CD4-positive, alpha-beta T cell (primary cell): ENCODE measurements at places on chromosomes 6 and 20.

- DNase-seq, result no peak
These were observed 208.5 kb upstream of the SULF2 start for GRCh38 chr20:47993817-47994216.

DNA sequence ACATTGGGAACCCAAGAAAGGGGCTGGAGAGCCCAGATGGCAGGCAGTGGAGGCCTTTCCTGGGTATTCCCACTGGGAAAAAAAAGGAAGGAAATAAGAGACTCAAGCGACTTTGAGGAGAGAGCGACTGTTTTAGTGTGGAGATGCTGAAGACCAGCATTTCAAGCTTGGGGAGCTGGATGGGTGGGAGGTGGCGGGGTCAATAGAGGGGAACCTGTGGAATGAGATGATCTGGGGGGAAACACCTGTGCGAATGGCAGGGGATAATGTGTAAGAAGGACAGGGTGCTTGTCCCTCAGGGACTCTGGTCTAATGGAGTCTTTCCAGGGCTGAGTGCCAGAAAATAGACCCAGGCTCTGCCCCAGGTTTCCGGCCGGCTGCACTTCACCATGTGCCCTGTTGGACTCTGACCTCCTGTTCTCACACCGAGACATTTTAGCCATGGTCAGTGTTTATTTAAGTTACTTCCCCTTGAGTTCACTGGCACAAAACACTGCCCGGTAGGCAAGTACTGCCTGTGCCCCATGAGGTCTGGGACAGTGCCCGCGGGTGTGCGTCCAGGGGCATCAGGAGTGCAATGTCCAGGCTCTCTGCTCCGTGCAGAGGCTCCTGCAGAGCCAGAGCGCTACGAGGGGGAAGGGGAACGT, 50.4 kb upstream of the NKX2-2 start:
- no peak for DNase-seq

DNA sequence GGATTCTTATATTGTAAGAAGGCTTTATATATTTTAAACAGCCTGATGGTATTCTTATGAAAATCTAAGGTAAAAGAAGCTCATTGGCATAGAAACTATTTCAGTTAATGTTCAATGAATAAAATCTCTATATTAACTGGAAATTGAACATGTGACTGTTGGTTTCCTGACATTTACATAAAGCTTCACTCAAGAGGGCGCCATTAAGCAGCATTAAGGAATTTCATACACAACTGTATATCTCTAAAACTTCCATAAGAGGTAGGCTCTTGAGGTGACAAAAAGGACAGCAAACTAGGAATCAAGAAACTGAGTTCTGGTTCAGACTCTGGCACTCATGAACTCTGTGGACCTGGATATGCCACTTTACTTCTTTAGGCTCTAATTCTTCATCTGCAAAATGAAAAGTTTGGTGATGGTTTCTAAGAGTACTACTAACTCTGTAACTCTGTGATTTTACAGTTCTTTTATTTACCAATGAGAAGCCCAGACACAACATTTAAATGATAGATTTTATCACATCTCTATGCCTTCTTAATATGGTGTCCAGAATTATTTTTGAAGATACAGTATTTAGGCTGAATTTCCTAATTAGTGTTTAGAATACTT, 147.5 kb downstream of the FLRT3 start:
- no peak for DNase-seq

- DNase-seq, result no peak
These were observed 111.7 kb downstream of the THBS2 start for GRCh38 chr6:169141671-169142537.

- DNase-seq, result no peak
These were observed at the start of gene BMP2 for GRCh38 chr20:6767536-6768227. Gene BMP2, plus strand, starts transcription at chr20:6767686. Its CDS starts 2,441 bp downstream, at chr20:6770127.

DNA sequence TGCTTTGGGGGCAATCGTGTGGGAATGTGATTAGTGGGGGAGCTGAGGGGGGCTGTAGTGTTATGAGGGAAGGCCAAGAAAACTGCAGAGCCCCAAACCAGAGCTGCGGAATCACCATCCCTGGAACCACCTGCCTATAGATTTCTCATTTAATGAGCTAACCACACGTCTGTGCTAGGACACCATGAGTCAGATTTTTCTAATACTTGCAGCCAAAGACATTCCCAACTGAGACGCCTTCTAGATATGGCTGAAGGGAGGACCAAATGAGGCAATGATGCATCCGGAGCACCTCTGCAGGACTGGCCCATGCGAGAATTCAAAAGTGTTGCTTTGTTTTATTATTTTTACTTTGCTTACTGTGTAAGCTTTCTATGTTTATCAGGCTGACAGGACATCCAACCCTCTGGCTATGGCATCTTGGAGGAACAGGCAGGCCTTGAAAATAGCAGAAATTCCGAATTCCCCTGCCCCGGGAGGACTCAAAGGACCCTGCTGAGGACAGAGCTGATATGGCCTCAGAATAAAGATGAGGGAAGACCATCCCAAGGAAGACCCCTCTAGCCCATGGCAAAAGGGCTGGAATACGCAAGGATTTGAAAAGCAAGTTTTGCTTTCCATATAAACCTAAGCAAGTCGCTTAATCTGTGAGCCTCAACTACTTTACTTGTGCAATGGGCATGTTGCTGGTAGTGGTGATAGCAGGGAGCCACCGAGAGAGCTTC, 3.1 kb upstream of the PTGIS start:
- DNase-seq, result no peak

DNA sequence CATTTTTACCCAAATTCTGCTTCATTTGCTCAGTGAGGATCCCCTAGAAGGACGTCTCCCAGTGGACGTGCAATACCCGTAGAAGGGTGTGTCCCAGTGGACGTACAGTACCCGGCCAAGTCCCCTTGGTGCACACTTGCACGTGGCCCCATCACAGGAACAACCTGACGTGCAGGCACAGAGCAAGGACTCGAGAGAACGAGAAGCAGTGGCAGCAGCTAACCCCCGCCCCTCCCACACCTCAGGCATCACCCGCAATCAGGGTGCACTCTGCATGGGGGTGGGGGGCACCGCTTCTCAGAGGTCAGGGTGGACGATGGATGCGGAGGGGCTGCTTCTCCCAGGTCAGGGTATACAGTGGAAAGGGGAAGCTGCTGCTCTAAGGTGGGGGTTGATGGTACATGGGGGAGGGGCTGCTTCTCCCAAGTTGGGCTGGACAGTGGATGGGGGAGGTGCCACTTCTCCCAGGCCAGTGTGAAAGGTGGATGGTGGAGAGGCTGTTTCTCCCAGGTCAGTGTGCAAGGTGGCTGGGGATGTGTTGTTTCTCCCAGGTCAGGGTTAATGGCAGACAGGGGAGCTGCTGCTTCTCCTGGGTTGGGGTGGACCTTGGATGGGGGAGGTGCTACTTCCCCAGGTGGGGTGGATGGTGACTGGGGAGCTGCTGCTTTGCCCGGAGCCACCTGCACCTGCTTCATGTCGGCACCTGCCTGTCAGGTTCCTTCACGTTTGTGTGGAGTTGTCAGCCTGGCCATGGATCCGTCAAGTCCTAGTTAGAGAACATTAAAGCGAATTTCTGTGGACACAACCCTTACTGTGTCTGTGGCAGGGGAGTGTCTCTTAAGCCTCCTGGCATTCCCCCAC, 1.0 kb upstream of the THBS2 start:
- DNase-seq, result no peak

DNA sequence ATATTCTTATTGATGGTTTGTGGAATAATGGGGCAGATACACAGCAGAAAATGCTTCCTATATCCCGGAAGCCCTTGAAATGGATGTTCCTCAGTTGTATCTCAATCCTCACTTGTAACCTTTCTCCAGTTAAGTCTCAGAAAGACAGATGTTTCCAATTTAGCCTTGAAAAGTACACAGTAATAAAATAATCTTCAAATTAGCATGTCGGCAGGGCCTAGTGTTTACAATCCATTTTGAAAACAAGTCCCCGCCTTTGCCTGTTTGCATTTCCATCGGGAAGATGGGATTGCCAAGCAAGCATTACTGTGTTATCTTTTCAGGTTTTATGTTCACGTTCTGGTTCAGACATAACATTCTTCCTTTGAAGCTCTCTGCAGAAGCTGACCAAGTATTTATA, 41.5 kb downstream of the SNRNP48 start:
- DNase-seq, result no peak

GRCh38 chr20:47350181-47350550, 6.3 kb downstream of the ZMYND8 start:
- no peak for DNase-seq

DNA sequence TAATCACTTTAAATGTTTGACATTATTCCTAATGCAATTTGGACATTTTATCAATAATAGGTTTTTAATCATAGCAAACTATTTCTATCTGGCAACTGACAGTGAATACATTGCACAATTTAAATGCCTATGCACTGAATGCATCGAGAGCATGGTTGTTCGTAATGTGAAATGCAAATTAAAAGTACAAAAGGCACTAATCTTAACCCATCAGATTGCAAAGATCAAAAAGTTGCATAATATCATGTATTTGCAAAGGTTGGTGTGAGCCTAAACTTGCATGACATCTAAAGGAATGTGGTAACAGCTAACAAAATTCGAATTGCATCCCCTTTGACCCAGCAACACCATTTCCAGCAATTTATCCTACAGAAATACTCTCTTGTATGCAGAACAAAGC, 469.9 kb upstream of the IRAK1BP1 start:
- no peak for DNase-seq

GRCh38 chr6:162123797-162124196, 603.8 kb downstream of the PRKN start:
- DNase-seq, result no peak

- DNase-seq, result peak; percentile 37
These were observed 198.6 kb downstream of the BACH2 start for GRCh38 chr6:90098001-90098531.

- no peak for DNase-seq
These were observed 2.0 kb downstream of the EEF1E1 start for GRCh38 chr6:8100159-8100854.

DNA sequence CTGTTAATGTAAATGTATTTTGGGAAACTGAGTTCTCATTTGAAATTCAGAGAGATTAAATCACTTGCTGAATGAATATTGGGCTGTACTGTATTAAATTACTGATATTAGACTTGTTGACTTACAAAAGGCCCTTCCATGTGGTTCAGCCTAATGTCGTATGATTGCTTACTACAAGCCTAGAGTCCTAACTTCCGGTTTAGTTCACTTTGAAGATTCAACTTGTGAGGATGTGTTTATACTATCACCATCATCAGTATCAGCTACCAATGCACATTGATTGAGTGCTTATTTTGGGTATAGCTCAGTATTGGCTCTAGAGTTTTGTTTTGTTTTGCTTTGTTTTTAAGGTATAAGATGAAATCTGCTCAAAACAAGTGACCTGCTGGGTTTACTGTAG, 48.3 kb downstream of the FAM217A start:
- DNase-seq, result no peak

DNA sequence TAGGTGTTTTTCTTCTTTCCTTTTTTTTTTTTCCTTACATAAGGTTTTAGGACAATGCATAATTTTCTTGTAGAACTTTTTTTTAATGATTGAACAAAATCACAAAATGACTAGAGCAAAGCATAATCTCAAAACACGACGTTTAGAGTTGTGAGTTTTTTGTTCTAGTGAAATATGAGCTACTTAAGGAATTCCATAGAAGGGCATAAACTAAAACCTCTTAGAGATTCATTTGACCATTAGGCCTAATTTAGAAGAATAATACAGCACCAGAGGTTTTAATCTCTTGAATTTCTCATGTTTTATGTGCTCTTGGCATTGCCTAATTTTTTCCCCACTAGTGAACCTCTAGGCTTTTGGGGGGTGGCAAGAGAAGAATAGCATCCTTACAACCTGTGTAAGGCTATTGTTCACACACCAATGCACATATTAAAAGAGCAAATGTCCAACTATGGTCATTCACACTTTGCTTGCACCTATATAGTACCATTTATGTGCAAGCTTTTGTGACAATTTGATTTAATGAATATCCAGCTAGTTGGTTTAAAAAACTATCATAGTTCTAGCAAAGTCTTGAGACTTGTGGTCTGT, 44.6 kb downstream of the HMGN3 start:
- no peak for DNase-seq

DNA sequence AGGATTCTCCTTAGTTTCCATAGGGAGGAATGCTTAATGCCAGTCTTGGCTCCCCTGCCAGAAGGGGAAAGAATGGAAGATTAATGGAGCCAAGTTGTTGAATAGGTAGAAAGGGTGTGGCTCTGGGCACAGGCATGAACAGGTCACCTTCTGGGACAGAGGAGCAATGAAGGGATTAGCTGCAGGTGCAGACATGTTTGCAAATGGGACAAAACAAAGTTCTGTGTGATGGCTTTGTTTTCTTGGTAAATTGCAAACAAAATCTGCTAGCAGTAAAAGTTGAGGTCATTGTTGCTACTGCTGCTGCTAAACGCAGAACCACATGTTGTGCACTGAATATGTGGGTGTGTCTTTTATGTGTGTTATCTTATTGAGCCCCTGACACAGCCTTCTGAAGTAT, 93.3 kb downstream of the PERP start:
- no peak for DNase-seq

DNA sequence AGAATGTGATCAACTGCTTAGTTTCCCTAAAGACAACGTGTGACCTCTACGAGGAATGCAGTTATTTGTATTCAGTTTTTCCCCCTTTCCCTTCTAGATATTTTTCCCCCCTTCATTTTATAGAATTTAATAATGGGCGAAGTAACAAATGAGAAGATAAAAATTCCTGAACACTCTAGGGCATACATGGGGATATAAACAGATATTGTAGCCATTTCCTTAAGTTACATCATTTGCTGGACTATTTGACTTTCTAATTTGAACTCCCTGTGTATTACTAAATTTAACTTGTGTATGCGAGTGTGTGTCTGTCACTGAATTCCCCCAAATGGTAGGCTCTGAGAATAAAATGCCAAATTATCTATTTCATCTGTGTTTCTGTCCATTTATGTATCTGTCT, 99.0 kb upstream of the ZFP64 start:
- no peak for DNase-seq

DNA sequence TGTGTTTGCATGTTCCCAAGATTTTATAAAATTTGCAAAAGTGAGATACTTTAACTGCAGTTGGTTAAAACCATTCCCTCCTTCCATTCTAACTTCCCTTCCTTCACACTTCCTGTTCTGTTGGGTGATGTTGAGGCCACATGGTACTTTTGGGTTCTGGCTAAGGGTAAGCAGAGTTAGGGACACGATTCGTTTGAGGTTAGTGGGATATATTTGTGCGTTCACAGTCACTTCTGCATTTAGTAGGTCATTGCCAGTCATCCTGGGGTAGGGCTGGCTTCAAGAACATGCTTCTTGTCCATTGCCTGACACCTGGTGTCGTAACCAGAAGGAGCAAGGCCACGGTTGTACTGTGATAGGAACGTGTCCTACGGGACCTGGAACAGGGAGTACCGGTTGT, 340.1 kb downstream of the ZFAND3 start:
- DNase-seq, result no peak

GRCh38 chr6:112947507-112947906, 600.4 kb downstream of the RFPL4B start:
- no peak for DNase-seq
